Fibroblast of skin of right quadriceps (primary cell): ENCODE measurements at places on chromosomes 1 and 21.
A peak's percentile ranks its signal among the peaks of the same experiment; 100 is the strongest.

GRCh38 chr1:162458236-162458635 is 39.4 kb upstream of the UHMK1 start:
- DNase-seq = peak; percentile 54

DNA sequence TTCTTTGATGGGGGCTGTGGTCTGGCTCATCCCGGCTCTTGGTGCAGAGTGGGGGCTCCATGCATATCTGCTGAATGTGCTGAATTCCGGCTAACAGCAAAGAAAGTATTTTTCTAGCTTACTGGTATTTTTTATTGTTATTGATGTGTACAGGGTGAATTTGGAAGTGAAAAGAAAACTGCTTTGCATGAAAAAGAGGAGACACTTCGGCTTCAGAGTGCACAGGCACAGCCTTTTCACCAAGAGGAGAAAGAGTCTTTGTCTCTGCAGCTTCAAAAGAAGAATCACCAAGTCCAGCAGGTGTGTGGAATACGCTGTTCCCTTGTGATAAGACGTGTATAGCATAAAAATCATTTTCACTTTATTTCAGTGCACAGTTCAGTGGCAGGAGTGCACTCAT is 57.6 kb downstream of the PCNT start:
- DNase-seq = no peak

GRCh38 chr1:175632667-175633066 is 110.7 kb downstream of the TNR start:
- DNase-seq = no peak

DNA sequence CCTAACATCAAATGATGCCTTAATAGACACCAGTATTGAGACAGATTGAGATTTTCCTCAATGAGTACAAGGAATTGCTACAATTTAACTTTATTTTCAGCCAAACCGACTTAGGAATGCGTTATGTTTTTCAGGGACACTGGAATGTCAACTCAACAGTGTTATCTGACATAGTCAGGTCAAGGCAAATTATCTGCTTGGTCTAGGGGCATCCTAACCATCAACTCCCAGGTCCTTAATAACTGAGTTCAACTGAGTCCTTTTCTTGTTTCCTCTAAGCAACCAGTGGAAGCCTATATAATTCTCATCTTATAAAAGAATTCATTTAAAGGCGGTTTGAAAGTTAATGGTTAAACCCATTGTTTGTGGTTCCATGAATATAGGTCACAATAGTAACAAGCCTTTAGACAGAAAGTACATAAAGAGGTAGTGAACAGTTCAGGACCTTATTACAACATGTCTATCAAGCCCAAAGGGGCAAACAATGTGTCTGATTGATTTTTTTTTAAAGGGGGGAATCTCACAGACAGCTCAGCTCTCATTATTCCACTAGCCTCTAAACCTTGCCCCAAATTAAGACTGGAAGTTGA is 32.3 kb upstream of the NR5A2 start:
- DNase-seq = no peak

DNA sequence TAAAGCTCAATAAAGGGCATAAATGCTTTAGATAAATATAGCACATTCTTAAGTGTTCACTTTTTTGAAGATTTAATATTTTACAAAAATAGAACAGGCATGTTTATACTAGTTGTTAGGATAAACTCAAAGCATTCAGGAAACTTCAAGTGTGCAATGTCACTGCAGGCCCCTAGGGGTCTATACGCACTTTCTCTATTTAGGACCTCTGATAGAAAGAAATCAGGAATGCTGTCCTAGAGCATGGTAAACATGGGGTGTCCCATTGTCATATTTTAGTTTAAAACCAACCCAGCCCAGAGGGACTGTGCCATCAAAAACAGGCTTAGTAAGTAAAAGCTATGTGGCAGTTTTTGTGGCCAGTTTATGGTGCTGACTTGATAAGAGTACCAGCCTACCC is 102.2 kb downstream of the BARHL2 start:
- DNase-seq = no peak

DNA sequence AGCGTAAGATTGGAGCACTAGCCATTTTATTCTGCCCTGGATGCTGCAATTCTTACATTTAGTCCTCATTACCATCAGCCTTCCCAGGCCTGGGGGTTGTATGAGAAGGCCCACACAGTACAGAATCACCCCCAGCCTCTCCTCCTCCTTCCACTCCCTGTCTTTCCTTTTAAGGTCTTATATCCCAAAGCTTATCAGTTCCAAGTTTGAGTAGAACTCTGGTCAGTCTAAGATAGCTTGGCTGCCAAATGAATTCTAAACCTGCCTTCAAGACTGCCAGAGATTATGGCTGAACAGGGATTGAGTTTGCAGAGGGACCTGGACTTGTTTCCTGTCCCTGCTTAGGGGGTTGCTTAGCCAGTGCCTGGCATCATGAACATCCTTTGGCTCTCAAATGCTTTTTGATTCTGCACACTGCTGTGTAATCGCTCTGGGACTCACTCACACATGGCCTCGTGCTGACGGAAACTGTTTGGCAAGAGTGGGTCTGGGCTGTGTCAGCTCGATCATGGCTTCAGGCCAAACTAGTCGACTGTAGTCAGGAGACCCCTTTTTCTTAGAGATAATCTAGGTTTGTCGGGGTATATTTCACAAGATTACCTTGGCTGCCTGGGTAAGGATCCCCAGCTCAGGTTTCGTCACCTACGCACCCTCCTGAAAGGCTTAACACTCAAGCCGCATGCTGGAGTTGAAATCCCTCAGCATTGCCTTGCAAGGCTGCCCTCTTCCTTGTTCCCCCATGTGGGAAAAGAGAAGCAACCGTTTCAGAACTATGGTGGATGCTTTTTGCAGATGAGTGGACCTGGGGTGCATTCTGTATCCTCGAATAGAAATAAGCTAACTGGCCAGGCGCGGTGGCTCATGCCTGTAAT is 252.6 kb downstream of the NFIA start:
- DNase-seq = no peak

GRCh38 chr1:192395895-192396294 is 79.1 kb downstream of the RGS21 start:
- no peak for DNase-seq

DNA sequence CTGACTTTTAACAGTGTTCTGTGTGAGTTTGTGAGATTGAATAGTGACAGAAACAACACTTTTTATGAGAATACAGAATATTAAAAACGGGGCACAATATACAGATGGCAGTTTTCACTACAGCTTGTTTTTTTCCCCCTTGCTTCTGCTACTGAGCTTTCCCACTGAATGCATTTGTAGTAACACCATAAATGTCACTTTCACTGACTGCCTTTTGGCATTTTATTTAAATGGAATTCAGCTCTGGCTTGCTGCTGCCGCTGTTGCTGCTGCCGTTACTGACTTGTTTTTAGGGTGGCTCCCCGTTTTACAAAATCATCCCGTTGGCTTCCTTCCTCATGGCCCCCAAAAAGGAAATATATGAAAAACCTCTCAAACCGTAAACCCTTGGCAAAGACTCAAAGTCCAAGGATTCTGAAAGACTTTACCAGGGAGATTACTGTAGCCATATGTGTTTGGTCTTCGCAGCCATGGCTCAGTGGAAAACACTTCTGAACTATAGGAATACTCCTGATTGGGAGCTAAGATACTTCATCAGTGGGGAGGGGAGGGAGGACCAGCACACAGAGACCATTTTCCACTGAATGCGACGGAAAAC is 151.0 kb downstream of the NUF2 start:
- DNase-seq = no peak

- DNase-seq = no peak
These were observed 22.8 kb downstream of the CDC7 start for GRCh38 chr1:91523482-91523881.

DNA sequence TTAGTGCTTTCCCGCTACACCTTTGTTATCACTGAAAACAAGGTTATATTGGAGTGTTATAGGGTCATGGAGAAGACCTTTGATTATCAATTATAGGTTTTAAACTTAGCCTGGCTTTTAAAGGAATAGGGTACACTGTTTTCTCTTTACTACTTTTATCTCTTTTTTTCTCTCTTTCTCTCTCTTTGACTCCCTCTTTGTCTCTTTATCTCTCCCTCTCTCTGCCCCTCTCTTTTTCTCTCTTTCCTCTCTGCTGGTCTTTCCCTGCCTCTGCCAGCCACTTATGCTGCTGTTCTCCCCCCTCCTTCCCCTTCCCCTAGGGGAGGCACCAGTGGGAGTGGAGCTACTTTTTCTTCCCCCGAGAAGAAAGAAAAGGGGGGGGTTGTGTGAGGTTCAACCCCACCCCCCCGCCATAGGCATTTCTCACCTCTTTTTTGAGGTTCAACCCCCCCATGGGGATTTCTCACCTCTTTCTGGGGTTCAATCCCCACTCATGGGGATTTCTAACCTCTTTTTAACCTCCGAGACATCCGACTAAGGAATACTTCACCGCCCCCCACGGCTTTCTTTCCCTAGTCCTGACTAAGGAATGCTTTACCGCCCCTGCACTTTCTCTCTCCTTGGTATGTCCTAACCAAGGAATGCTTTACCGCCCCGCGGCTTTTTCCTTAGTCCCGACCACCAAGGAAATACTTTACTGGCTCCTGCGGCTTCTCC is 17.2 kb upstream of the ZBTB8B start:
- DNase-seq = peak; percentile 84

DNA sequence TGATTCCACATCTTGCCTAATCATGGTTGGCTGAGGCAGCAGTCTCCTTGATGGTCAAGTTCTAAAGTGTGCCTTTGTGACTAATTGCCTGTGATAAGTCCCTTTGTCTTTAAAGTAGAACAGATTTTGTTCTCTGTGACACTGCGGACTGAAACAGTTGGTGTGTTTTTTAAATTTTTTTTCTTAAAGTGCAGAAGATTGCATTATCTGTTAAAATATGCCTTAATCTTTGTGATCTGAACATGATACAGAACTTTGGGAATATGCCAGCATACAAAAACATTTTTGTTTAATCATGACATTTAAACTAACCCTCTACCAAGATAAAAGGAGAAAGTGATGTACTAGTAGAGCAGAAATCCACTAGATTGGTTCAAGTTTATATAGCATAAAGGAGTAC is 1260.6 kb upstream of the ADGRL2 start:
- DNase-seq = no peak

DNA sequence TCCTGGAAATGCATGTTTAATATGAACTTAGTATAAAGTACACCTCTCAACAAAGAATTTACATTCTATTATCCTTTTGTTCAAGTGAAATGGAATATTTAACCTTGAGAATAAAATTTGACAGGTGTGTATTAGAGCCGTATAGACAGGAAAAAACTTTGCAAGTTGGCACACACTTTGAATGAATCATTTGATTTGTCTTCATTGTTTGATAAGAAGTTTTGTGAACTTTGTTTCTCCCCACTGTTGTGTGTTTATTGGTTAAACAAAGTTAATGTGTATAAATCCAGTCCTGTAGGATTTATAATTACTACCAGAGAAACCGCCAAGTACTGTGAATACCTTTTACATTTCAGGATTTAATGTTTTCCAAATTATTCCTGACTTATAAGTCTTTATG is 2.0 kb downstream of the SYDE2 start:
- DNase-seq = no peak

DNA sequence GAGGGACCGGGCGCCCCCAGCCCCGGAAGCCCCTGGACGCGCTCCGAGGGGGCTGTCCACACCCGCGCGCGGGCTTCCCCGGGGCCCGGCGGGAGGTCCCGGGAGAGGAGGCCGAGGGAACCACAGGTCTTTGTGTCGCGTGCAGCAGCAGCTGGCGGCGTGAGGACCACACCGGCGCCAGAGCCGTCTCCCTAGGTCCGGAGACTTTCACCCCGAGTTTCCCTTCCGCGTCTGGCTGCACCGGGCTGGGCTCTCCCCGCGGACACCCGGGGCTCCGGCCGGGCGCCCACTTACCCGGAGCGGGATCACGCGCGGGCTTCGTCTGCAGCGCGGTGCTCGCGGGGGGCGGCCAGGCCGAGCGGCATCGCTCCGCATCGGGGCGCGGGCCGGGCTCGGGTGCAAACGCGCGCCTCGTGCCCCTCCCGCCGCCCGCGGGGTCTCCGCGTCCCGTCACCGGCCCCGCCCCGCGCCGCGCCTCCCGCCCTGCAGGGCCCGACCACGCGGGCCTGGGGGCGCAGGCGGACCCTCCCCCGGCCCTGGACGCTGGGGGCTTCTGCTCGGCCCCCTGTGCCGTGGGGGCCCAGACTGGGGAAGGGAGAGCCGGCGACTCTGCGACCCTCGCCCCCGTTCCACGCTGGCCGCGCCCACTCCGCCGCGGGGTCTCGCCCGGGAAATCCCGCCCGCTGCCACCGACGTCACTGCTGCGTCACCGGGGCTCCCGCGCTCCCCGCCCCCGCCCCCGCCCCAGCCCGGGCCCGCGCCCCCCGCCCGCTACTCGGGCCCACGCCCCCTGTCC is at the start of gene GNG4:
Gene GNG4, minus strand, starts transcription at position 417 of the 796 bp plus-strand sequence. CDS start 65,946 bp downstream, outside the sequence.
- DNase-seq = no peak

GRCh38 chr1:207991583-207992026 is 80.7 kb upstream of the CD34 start:
- no peak for DNase-seq

DNA sequence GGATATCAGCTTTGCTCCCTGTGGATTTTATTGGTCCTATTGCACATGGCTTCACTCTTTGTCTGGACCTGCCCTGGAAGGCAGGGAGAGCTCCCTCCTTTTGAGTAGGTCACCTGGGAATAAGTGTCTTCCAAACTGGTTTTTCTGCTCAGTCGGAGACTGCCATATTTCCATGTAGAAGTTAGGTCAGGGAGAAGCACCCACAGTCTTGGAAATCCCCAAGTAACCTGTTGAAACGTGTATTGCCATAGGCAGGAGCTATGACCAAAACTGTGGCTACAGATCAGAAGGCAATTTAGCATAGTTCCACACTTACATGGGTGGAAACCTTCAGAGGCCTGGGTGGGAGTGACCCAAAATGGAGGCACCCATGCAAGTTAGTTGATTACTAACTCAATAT is 3.5 kb upstream of the GNG12 start:
- DNase-seq = no peak

DNA sequence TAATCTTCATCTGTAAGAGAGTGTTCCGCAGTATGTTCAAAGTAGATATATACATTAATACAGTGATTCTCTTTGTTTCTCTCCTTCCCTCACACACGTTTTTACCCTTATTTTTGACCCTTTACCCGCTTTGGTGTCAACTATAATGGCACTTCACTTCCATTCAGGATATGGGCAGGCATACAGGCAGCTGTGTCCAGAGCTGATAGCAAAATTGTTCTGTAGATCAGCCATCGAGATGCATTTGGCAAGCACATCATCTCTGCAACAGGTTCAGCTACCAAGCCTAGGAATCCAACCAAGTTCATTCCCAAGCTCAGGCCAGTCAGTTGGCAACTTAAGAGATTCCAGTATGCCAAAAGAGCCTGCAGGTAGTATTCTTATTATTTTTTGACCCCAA is 74.8 kb downstream of the FNBP1L start:
- no peak for DNase-seq

- no peak for DNase-seq
These were observed 217.7 kb upstream of the IRF2BP2 start for GRCh38 chr1:234827656-234828055.

GRCh38 chr1:33914531-33914930 is 50.7 kb downstream of the HMGB4 start:
- DNase-seq = no peak

DNA sequence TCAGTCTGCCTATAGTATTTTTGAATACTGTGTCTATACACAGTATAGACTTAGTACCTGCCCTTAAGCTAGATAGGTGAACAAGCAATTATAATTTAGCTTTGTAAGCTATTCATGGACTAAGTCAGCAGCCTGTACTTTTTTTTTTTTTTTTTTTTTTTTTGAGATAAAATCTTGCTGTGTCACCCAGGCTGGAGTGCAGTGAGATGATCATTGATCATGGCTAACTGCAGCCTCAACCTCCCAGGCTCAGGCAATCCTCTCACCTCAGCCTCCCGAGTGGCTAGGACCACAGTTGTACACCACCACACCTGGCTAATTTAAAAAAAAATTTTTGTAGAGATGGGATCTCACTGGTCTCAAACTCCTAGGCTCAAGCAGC is 17.3 kb downstream of the ITSN1 start:
- no peak for DNase-seq
